ENCODE measurements at places on chromosomes 7 and 10. TPM values are rescaled to one million over a fixed set of nuclear protein-coding genes. Genes with fewer than 3 reads are reported as not detected.

DNA sequence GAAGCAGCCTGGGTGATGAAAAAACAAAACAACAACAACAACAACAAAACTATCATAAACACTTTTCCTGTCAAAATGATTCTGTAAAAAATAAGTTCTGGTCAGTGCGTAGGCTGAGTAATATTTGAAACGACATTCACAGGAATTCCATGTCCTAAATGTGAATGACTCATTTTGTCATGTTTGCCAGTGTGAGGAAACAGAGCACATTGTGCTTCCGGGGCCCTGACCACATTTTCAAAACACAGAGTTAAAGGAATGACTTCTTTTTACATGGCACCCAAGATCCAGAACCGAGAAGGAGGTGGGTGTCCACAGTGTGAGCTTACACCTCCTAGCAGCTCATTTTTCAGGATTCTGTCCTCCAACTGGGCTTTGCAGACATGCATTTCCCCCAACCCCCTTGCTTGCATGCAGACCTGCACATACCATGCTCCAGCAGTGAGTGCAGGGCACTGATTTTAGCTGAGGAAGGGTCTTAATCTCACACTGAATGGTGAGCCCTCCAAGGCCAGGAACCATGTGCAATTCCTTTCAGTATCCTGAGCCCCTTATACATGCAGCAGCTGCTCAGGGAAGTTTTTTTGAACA, 3.0 kb downstream of the CLRN3 start:
- peak; percentile 29 for DNase-seq

GRCh38 chr7:47901542-47901941, 46.7 kb downstream of the PKD1L1 start:
- peak; percentile 68 for DNase-seq

- DNase-seq = no peak
Measured at GRCh38 chr10:69407621-69408301, 9.0 kb downstream of the TACR2 start.

DNA sequence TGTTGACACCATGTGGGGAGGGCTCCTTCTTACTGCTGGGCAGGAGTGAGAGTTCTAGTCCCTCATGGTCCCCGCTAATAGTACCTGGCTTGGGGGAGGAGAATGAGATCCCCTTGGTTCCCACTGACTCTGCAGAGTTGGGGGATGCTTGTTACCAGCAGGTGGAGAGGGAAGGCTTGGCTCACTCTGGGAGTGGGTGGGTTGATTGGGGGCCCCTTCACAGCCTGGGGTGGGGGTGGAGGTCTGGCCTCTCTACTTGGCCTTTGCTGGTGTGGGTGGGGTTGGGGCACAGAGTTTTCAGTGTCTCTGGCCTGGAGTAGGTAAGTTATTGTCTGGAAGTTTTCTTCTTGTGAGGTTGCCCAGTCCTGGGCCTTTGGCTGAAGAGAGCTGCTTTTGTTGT, 31.9 kb downstream of the ADCY1 start:
- peak; percentile 66 for DNase-seq

DNA sequence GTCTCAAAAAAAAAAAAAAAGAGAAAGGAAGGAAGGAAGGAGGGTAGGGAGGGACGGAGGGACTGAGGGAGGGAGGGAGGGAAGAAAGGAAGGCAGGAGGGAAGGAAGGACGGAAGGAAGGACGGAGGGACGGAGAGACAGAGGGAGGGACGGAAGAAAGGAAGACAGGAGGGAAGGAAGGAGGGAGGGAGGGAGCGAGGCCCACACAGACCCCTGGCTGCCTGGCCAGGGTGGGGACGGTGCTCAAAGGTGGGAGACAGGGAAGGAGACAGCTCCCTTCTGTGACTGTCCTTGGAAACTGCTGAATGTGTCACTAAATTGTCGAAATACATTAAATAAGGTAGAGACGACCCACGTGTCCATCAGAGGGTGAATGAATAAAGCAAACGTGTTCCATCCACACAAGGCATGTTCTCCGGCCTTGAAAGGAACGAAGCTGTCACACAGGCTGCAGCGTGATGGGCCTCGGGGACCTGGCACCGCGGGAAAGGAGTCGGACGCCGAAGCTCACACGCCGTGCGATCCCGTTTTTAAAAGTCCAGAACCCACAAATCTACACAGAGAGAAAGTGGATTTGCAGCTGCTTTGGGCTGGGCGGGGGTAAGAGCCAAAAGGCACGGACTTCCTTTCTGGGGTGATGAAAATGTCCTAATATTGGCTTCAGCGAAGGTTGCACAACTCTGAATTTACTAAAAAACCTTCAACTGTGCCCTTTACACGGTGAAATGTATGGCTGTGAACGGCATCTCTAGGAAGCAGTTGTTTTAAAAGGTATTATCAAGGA, 23.3 kb downstream of the ADAP1 start:
- no peak for DNase-seq

Gene SPAM1
- total RNA-seq = not detected

Measured in esophagus muscularis mucosa (tissue), 4 donors.